ENCODE measurements at places on chromosomes 6 and 20. TPM values are rescaled to one million over a fixed set of nuclear protein-coding genes. Genes with fewer than 3 reads are reported as not detected.

The DYNLT1 gene
- total RNA-seq: 94.6 TPM

The RAET1L gene
- not detected for total RNA-seq

The TMEM217 gene
- 2.6 TPM for total RNA-seq

The HDGFL1 gene
- total RNA-seq: not detected

The THEMIS gene
- total RNA-seq: not detected

The CST4 gene
- total RNA-seq: not detected

The LY6G6C gene
- total RNA-seq: not detected

The SCRT2 gene
- not detected for total RNA-seq

The HLA-DPA1 gene
- 7.6 TPM for total RNA-seq

The NOX3 gene
- total RNA-seq: not detected

Data from articular chondrocyte of knee joint (primary cell).